Activated gamma-delta T cell treated with Interleukin-2 at 50 U/mL for 16 hours (primary cell): ENCODE measurements at places on chromosomes 1 and 21.

GRCh38 chr1:14320518-14320917 lies 278.0 kb upstream of the KAZN start:
- no peak for DNase-seq

DNA sequence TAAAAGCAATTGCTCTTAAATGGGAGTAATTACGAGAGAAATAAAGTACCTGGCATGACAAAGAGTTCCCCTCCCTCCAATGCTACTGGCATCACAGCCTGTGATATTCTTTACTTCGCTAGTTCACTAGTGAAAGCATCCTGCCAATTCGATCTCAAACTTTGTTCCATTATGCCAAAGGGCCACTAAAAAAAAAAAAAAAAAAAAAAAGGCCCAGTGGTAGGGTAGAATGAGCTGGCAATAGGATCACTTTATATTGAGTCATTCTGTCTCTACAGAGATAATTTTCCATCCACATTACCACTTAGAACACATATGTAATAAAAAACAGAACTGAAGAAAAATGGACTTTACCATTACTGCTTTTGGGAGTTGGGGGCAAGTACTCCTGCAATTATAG lies 11.2 kb downstream of the PUM1 start:
- no peak for DNase-seq

DNA sequence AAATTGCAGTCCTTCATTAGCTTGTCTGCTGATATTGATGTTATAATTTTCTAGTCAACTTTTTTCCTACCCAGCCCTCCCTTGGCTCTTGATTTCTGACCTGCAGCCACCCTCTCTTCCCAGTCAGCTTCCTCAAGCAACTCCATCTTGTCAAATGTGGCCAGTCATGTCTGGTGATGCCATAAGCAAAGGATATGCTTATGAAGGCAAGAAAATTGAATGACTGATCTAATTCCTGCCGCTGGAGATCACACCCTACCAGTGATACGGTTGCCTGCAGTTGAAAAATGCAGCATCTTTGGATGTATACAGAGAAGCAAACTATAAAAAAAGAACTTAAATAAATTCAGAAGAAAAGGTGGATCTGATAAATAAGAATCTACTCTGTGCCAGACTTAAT lies 297.1 kb upstream of the DAB1 start:
- no peak for DNase-seq

DNA sequence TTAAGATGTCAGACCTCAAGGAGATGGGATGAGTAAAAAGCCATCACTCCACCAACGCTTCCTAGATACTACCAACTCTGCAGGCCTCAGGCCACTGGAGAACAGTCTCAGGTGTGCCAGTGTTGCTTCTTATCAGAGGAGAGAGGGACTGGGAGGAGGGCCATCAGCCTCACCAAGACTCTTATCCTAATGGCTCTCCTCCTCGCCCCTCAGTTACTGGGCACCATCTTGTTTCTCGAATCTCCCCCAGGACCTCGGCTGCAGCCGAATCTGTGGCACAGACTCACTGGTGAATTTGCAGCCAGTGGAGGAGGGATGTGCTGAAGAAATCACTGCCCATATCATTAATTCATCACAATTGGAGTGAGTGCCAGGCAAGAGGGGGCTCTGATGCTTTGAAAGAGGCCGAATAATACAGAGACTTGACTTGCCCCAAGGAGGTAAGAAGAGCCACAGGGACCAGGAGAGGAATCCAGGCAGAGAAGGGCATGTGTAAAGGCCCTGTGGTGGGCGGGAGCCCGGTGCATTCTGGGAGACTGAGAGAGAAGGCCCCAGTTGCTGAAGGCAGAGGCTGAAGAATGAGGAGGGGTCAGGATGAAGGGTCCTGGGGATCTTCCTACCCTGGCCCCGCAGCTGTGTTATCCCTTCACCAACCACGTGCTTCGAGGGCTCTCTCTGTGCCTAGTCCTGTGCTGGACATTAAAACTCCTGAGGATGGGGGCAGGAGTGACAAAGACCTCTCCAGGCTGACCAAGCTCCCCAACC lies 129.8 kb downstream of the PTPRU start:
- DNase-seq = no peak

- DNase-seq = no peak
Observed at GRCh38 chr21:39712976-39713375, 32.0 kb upstream of the IGSF5 start.

GRCh38 chr1:101137144-101138126 lies 99.4 kb upstream of the S1PR1 start:
- DNase-seq = no peak

GRCh38 chr1:7549277-7550161 lies 221.6 kb upstream of the VAMP3 start:
- peak; percentile 7 for DNase-seq
